CD8-positive, alpha-beta T cell (primary cell): ENCODE measurements at places on chromosomes 5 and 9.
A peak's percentile ranks its signal among the peaks of the same experiment; 100 is the strongest.

- no peak for DNase-seq
These were observed 51.9 kb downstream of the NIPAL4 start for GRCh38 chr5:157511651-157512644.

GRCh38 chr9:70829591-70830265, 291.7 kb downstream of the TRPM3 start:
- no peak for DNase-seq

DNA sequence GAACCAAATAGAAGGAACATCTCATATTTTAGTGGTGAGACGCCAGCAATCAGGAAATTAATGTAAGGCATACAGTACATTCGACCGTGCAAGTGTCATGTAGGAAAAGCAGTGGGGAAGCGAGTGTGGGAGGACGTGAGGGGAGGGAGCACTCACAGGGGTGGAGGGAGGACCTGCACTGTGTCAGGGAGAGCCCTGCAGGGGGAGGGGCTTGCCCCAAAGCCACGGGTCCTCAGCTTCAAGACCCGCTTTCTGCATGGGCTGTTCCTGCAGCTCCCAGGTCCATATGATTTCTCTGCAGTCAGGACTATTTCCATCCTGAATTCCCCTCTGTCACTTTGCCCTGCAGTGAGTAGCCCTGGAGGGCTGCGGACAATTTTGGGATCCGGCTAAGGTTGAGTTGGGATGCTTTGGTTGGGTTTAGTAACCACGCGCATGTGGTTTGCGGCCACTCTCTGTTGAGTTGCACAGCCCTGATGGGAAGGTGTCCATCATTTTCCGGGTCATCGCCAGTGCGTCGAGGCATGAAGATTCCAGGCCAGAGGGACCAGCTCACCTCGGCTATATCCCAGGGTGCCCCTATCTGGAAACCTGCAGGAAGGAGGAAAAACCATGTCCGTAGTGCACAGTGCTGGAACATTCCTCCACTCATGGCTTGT, 61.9 kb downstream of the IRX1 start:
- no peak for DNase-seq

DNA sequence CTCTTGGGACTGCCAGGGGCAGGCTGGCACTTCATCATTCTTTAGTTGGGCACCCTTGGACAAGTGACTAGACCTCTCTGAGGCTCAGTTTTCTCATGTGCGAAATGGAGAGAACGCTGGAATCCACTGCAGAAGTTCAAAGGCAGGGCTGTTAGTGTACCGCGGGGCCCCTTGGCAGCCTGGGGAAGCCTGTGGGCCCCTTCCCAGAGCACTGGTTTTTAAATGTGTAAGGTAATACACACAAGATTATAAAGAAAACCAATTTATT, 209.5 kb upstream of the MVB12B start:
- no peak for DNase-seq

- DNase-seq, result no peak
These were observed 102.2 kb downstream of the FGF18 start for GRCh38 chr5:171521679-171522078.

DNA sequence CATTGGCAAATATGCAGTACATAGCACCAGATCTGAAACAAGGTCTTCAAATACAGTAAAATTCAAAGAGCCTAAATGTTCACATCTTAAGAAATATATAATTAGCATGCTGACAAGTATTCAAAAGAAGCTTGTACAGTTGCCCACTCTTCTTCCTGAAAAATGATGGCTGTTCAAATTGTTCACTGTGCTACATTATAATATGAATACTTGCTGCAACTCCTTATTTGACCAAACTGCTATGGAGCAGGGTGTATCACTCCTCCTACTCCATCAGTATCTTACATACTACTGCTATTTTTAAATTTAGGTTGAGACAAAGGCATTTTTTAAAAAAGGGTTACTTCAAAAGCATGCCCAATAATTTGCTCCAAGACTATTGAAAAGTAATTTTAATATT, 39.3 kb downstream of the RNF145 start:
- no peak for DNase-seq

GRCh38 chr9:77901771-77902170, 129.8 kb downstream of the GNAQ start:
- DNase-seq, result no peak

- DNase-seq, result no peak
These were observed 378.8 kb upstream of the TLE4 start for GRCh38 chr9:79193001-79193400.

- DNase-seq, result no peak
These were observed 80.0 kb downstream of the MAN2A1 start for GRCh38 chr5:109769597-109770291.

- DNase-seq, result peak; percentile 36
These were observed 11.4 kb upstream of the ASS1 start for GRCh38 chr9:130433168-130433946.

DNA sequence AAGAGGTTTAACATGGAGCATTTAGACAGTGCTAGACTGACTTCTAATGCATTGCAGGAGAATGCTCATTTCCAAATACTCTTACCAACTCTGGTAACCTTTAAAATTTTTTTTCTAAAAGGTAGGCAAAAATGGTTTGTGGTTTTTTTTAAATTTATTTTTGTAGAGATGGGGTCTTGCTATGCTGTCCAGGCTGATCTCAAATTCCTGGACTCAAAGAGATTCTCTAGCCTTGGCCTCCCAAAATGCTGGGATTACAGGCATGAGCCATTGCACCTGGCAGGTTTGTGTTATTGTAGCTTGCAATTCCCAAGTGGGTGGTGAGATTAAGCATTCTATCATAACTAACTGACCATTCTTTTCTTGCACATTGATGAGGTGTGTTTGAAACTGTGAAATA, 43.0 kb upstream of the TBC1D2 start:
- no peak for DNase-seq

- no peak for DNase-seq
These were observed at the start of gene LPAR1 for GRCh38 chr9:111038331-111039230. Gene LPAR1, minus strand, starts transcription at chr9:111038470. Its CDS starts 66,353 bp downstream, at chr9:110972117.

- no peak for DNase-seq
These were observed 664.3 kb upstream of the EDIL3 start for GRCh38 chr5:85049020-85049419.

DNA sequence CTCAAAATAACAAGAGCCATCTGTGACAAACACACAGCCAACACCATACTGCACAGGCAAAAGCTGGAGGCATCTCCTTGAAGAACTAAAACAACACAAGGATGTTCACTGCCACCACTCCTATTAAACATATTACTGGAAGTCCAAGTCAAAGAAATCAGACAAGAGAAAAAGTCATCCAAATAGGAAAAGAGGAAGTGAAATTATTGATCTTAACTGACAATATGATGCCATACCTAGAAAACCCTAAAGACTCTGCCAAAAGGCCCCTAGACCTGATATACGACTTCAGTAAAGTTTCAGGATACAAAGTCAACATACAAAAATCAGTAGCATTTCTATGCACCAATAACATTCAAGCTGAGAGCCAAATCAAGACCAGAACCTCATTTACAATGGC, 30.0 kb upstream of the MACIR start:
- DNase-seq, result no peak

GRCh38 chr5:50653946-50654345, 12.5 kb upstream of the PARP8 start:
- no peak for DNase-seq

DNA sequence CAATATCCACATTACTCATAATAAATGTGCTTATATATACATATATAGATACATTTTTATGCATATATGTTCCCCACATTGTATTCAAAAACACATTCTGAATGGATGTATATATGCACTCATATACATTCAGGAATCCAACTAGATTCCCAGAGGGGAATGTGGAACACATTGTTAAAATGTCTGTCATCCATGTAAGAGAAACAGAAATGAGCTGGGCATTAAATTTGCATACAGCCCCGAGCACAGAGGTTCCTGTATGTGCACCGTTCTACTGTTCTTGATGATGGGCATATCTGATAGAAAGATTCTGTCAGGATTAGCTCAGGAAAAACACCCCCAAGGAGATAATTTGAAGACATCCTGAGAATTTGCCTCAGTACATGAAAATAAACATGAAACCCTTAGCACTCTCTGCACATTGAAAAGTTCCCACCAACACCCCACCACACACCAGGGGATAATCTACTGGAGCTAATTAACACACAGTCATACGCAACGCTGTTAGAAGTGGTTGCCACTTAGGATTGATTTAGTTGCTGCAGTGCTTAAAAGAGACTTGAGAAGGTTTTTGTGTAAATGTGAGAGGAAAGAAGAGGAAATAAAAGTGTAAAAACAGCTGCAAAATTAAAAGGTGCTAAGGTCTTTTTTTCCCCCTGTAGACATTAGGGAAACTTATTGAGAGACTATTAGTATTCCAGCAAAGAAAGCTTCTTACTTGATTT, 223.3 kb downstream of the SLF1 start:
- DNase-seq, result no peak

- peak; percentile 94 for DNase-seq
These were observed 20.3 kb downstream of the ANXA2R start for GRCh38 chr5:43019614-43020398.

DNA sequence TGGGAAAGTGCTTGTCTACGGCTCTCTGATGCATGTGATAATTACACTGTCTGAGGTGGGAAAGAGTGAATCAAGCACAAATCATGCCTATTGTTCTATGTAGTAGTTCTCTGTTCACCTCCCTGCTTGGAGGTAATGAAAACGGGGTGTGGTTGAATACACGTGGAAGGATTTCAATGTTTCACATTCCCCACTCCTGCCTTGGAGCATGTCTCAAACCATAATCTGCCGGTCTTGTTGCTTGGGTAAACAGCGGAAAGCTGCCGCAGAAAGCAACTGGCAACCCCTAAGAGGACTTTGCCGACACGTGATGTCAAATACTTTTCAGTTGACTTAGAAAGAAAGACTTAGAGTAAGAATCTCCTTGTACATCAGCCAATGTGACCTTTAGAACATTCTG, 63.5 kb upstream of the MOCS2 start:
- no peak for DNase-seq

DNA sequence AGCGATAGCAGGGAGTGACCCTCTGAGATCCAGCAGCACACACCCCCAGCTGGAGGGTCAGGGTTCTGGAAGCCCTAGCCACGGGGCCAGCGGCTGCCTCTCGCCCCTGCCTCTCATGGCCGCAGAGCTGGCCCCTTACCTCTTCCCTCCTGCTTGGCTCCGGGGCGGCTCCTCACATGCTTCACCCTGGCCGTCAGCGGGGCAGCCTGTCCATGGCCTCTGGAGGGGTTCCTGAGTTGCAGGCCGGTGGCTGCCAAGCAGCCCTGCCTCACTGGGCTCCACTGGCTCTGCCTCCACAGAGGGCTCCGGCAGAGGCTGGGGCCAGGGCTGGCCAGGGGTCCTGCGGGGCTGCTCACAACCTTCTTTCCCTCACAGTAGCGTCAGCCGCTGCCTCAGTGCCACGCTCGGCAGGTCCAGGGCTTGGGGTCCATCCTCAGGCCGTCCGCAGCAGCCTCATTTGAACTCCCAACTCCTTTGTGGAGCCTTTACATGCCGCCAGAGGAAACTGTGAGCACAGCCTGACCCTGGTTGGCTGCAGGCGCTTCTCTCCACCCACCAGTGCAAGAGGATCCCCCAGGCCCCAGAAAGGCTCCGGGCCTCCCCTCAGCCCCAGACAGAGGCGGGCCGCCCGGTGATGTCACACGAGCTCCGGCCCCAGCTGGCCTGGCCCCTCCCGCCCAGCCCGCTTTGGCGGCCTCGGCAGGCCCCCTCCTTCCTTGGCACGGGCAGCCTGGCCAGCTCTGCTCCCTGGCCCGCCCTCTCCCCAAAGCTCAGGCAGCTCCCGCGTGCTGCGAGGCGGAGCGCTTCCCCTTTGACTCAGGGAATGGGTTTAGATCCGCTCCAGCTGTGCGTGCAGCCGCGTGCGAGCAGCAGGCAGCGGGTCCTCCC, at the start of gene ANGPTL2:
ANGPTL2 (minus strand) TSS at position 460 of the 888 bp plus-strand sequence. CDS start 13,904 bp downstream, outside the sequence.
- DNase-seq, result no peak

DNA sequence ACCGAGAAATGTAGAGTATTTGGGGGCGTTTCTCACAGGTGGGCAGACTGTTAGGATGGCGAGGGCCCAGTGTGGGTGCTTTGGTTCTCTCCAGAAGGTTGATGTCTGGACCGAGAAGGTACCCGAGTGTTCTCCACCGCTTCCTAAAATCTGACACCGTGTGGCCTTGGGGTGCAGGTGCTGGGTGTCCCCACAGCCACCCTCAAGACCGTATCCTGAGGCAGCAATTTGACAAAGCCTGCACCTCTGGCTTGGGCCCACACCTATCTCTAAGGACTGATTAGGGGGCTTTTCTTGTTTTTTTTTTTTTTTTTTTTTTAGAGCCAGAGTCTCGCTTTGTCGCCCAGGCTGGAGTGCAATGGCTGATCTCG, 1.3 kb downstream of the PPP1R26 start:
- DNase-seq, result no peak

GRCh38 chr9:72557549-72557948, 36.1 kb downstream of the TMC1 start:
- DNase-seq, result peak; percentile 8

DNA sequence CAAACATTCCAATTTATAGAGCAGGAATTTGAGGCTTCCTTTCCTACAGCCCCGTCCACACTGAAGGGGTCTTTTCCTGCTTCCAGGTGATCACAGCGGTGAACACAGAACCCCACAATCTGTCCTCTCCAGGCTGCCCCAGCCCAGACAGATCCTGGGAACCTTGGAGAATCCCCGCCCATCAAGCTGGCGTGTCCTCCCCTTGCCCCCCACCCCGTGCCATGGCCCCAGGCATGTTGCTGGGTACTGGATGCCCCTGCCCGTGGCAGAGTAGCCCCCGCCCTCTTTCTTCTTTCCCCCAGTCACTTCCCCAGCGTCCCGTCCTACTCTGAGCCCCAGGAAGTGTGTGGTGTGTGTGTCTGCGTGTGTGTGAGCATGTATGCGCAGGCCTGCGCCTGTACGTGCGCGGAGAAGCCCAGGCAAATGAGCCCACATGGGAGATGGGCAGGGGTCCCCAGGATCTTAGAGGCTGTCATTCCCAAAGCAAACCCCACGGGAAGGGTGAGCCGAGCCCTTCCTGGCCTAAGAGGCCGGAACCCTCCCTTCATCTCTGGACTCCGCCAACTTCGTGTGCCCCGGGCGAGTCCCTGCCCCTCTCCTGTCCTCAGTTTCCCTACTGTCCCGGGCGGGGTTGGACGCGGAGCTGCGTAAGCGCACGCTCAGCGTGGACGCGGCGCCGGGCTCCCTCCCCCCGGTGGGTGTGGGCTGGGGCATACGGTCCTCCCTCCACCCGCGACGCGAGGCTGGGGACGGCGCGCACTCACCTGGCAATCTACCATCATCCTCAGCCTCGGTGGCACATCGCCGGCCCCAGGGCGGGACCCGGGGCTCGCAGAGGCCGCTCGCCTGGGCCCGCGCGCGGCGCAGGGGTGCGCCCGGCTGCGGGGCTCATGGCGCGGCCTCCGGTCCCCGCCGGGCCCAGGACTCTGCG, 15.2 kb downstream of the GBGT1 start:
- DNase-seq, result peak; percentile 73

DNA sequence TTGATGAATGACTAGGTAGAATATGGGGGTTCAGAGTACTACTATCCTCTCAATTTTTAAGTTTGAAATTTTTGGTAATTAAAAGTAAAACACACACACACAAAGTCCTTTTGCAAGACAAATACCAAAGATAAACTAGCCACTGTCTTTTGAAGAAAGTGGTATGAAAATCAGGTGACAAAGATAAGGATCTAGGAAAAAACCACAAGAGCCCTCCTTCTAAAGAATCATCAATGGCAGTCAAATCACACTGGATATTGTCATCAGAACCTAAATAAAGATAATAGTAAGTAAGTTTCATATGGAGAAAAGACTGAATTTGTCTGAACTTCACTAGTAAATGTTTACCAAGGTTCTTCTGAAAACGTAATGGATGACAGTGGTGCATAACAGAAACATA, 30.5 kb upstream of the HK3 start:
- DNase-seq, result no peak

- DNase-seq, result peak; percentile 45
These were observed 97.5 kb downstream of the COL5A1 start for GRCh38 chr9:134738869-134739659.

GRCh38 chr5:127517110-127517479, 345 bp upstream of the PRRC1 start:
- DNase-seq, result no peak
